Gastroesophageal sphincter (tissue), 4 donors: ENCODE measurements at places on chromosomes 12 and 14.

GRCh38 chr12:93541578-93542225 lies 30.8 kb upstream of the SOCS2 start:
- no peak for ATAC-seq

GRCh38 chr14:88669346-88669745 lies 106.5 kb downstream of the ZC3H14 start:
- ATAC-seq: no peak

DNA sequence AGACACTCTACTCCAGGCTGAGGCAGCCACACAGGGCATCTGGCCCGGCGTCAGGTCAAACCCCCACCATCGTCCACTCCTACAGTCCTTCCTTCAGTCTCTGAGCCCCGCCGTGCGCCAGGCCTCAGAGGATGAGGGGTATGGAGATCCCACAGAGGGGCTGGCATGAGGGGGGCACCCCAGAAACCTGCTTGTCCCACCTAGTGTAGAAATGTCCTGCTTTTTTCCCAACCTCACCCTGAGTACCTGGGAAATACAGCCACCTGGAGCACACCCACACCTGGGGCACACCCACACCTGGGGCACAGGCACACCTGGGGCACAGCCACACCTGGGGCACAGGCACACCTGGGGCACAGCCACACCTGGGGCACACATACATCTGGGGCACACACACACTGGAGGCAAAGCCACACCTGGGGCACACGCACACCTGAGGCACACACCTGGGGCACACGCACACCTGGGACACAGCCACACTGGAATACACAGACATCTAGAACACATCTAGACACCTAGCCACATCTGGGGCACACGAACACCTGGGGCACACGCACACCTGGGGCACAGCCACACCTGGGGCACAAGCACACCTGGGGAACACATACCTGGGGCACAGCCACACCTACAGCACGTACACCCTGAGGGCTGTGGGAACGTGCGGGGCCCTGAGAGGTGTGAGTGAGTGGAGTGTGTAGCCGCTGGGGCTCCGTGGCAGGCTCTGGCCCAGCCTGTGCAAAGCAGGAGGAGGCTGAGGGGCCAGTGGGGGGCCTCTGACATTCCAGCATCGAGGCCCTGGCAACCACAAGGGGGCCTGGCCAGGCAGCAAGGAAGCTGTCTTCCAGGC lies 18.4 kb downstream of the AKT1 start:
- ATAC-seq: no peak

GRCh38 chr14:66509874-66510273 lies 1.9 kb downstream of the GPHN start:
- ATAC-seq: no peak

GRCh38 chr12:58248599-58248998 lies 307.2 kb downstream of the ATP23 start:
- no peak for ATAC-seq

DNA sequence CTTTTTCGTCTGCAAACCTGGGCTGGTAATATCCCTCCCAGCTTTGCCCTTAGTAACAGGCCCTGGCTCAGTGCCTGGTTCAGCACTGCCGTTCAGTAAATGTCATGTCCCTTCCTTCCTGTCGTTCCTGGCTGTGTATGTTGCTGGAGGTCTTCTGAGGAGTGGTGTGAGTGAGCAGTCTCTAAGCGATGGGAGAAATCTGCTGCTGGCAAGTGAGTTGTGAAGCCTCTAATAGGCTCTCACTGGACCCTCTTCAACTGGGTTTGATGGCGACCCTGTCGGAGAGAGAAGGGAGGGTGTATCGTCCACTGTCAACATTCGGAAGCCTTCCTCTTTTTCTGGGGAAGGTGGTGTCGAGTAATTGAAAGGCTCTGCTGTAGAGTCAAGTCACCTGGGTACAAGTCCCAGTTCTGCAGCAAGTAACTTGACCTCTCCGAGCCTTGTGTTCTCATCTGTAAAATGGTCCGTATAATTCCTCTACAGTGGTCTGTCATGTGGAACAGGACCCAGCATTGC lies 62.8 kb downstream of the HRK start:
- no peak for ATAC-seq

- no peak for ATAC-seq
These were observed 57.2 kb upstream of the CAPRIN2 start for GRCh38 chr12:30811966-30812365.
